Fibroblast of the aortic adventitia (primary cell): ENCODE measurements at places on chromosomes 13 and 19. TPM values are rescaled to one million over a fixed set of nuclear protein-coding genes. Genes with fewer than 3 reads are reported as not detected.

VSTM2B gene
- not detected in 2 replicates for total RNA-seq

SYT3 gene
- 0.09 TPM in 1 of 2 replicates, not detected in the other for total RNA-seq

SEMA6B gene
- total RNA-seq = 0.72 and 1.7 TPM in 2 replicates

FRY gene
- total RNA-seq = 4.3 and 4.9 TPM in 2 replicates

BCL2L12 gene
- 3.9 and 6.1 TPM in 2 replicates for total RNA-seq

CACNG7 gene
- 0.57 and 1.9 TPM in 2 replicates for total RNA-seq

SERP2 gene
- total RNA-seq = 9.5 and 9.9 TPM in 2 replicates

OR10H4 gene
- not detected in 2 replicates for total RNA-seq

ZIC2 gene
- total RNA-seq = not detected in 2 replicates

BRSK1 gene
- 5.2 and 9.0 TPM in 2 replicates for total RNA-seq
